Left hindlimb (tissue), 1 donor: ENCODE measurements at places on chromosomes 11 and 22.

DNA sequence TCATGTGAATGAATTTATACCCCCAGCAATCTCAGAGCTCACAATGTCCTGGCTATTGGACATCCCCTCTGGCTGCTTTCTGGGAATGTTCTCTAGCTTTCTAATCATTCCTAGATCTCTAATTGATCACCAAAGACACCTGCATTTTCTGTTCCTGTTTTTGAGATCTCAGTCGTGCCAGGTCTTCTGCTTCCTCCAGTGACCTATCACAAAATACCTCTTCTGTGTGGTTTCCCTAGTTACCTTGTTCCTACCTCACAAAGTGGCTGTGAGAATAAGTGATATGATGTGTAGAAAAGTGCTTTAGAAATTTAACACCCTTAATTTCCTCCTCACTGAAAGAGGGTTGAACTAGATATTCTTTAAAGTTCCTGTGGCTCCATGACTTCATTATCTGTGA is 92.2 kb downstream of the LUZP2 start:
- no peak for DNase-seq

- no peak for DNase-seq
Observed at GRCh38 chr11:107609400-107610218, 18.7 kb downstream of the ELMOD1 start.

GRCh38 chr11:27874998-27875830 is 175.0 kb upstream of the BDNF start:
- DNase-seq: no peak

DNA sequence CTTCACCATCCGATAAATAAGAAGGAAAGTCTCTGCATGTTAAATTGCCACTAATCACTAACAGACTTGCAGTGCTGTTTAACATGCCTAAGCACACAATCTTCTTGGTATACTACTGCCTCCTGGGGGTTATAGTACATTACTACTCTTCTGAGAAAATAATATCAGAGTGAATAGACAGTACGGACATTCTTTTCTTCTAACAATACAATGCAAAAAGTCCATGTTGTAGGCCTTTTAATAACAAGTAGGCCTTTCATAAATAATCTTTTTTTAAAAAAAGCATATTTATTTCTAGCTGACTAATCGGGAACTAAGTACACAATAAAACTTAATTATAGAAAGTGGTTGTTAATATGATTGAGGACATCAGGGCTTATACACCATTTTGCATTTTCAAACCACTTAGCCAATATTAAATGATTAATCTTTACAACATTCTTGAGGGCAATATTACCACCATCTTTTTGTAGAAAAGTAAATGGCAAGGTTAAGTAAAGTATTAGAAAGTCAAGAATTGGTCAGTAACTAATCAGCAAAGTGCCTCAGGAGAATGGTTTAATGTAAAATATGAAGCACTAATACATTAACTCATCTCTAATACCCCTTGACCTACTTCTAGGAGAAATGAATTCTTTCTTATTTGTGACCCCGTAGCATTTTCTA is 84.7 kb downstream of the TTC28 start:
- DNase-seq: no peak

DNA sequence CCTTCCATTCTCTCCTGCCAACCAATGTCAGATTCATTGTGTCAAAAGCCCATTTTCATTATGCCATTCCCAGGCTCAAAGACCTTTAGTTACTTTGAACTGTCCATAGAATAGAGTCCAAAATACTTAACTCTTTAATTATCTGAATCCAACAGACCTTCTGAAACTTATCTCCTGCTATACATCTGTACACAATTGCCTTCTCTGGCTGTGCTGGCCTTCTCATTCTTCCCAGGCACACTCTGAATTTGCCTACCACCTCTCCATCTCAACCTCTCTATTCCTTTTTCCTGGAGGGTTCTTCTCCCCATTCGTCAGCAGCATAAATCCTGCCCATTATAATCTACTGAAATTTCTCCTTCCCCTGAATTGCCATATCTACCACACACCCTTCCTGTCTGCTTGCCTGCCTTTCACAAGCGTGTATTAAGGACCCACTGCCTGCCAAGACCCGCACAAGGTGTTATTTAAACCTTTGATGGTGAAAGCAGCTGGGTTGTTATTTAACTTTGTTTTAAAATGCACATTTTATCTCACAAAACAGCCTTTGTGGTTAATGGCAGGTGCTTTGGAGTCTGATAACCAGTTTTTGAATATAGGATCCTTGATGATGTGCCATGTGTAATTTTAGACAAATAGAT is 125.9 kb downstream of the CCDC81 start:
- no peak for DNase-seq
